ENCODE measurements at places on chromosomes 2 and 18.

DNA sequence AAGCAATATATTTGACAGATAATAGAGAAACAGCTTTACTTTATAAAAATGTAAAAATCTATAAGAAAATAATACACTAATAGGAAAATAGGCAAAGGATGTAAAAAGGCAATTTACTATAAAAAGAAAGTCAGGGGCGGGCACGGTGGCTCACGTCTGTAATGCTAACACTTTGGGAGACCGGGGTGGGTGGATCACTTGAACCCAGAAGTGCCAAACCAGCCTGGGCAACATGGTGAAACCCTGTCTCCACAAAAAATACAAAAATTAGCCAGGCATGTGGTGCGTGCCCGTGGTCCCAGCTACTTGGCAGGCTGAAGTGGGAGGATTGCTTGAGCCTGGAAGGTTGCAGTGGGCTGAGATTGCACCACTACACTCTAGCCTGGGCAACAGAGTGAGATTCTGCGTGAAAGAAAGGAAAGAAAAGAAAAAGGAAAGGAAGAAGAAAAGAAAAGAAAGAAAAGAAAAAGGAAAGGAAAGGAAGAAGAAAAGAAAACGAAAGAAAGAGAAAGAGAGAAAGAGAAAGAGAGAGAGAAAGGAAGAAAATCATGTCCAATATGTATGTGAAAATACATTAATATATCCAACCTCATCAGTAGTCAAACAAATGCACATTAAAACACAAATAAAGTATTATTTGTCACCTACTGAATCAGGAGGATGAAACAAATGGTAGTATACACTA, 65.1 kb downstream of the ADD2 start:
- DNase-seq: no peak

DNA sequence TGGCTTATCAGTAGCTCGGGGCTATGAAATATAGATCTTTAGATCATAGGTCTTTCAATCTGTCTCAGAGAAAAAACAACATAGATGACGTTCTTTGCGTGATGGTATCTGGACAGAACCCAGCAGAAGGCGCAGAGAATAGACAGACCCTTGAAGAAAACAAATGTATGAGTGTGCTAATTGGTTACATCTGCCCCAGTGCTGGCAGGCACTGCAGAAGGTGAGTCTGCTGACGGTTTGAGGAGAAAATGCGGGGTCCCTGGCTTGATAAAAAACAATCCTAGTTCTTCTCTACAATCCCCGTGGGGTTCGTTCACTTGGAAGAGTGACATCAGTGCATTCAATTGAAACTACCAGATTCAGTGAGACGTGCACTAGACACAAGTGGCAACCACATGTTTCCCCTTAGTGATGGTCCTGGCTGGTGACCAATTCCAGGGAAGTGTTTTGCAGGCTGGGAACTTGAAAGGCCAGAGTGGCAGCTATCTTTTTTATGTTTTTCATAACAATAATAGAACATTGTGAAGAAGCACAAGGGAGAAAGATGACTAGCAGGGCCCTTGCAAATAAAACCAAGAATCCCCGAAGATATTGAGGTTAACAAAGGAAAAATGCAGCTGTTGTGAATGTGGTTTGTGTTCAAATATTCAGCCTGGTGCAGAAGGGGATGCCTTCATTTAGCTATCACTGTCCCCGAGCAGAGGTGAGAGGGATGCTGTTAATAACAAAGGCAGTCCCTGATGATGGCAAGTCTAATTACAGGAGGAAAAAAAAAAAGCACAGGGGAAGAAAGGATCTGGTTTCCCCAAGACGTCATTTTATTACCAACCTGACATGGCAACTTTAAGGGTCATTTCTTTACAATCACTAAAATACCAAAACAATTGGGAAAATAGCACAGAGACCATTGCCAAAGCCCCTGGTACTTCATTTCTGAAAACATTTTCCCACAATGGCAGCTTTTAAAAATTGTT, 337.6 kb upstream of the FIGN start:
- no peak for DNase-seq

DNA sequence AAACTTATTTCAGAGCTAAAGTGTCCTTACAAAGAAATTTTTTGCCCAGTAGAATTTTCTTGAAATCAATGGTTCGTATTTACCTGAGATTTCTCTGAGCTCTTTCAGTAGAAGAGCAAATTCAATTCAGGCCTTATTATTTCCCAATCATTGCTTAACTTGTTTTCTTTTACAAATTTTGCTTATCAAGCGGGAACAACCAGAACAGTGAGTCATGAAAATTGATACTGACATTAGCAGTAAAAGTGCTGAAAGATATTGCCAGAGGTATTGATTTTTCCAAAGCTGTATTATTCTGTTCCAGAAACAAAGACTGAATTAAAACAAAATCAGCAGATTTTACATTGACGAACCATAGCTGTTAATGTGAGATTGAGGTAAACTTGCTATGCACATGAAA, 10.1 kb upstream of the RIOK3 start:
- no peak for DNase-seq

- no peak for DNase-seq
Observed at GRCh38 chr18:13500227-13500865, 226.0 kb downstream of the FAM210A start.

DNA sequence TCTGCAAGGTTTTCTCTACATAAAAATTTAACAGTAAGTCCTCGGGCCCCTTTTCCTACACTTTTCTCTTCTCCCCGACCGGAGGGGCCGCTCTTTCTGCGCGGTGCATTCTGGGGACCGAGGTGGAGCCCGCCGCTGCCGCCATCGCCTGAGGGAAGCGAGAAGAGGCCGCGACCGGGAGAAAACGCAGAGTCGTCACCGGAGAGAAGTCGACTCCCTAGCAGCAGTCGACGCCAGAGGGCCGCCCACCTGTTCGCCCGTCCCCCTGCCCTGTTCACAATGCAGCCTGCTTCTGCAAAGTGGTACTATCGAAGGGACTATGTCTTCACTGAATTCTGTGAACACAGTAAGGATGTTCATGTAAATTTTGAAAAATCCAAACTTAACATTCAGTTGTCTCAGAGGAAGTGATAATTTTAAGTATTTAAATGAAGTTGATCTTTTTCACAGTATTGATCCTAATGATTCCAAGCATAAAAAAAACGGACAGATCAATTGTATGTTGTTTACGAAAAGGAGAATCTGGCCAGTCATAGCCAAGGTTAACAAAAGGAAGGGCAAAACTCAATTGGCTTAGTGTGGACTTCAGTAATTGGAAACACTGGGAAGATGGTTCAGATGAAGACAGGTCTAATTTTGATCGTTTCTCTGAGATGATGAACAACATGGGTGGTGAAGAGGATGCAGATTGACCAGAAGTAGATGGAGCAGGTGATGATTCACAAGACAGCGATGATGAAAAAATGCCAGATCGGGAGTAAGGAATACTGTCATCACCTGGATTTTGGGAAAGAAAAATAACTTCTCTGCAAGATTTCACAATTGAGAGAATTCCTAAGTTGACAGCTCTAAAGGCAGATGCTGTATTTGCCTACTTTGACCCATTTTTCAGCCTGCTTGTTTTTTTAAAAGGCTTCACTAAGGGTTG, 55.8 kb downstream of the ASXL2 start:
- DNase-seq: peak; percentile 50

- DNase-seq: no peak
Observed at GRCh38 chr2:138020432-138020831, 56.2 kb downstream of the HNMT start.

- DNase-seq: no peak
Observed at GRCh38 chr2:240741091-240741490, 49.4 kb downstream of the AQP12A start.

DNA sequence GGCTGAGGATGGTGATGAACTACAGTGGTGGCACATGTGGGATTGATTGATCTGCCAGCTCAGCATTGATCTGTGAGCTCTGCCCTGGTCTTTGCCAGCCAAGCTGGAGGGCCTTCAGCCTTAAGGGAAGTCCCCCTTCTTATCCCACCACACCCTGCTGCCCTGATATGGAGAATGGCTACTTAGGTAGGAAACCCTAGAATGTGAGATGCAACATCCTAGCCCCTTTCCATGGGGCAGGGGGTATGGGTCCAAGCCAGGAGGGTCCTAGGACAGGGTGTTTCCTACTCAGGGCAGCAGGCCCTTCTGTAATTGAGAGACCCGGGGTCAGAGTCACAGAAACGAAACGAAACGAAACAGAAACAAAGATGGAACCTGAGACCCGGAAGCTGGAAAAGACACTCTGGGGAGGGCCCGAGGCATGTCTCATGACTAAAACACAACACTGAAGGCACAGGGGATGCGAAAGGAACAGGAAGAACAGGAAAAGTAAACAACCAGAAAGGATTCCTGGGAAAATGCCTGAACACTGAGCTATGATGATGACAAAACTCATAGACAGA, 16.9 kb upstream of the SULT1C2 start:
- no peak for DNase-seq

DNA sequence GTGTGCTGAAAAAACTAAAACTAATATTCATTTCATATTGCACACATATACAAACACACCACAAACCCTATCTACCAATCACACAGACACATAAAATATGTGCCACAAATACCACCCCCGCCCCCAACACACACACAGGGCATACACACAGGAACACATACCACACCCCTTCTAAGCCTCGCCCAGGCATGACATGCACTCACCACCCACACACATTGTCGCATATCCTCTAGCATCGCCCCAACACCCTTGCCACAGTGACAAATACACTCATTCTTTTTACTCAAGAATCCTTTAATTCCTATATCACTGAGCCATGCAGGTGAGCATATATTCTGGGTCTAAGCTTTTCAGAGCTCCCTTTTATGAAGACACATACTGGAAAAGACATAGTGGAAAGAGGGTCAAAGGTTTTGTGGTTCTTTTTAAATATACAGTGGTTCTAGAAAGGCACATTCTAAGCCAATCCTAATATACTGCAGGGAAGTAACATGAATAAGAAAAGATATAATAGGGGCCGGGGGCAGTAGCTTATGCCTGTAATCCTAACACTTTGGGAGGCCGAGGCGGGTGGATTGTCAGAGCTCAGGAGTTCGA, 24.5 kb upstream of the LCLAT1 start:
- peak; percentile 53 for DNase-seq

GRCh38 chr2:11651856-11652548, 18.0 kb downstream of the NTSR2 start:
- no peak for DNase-seq

- no peak for DNase-seq
Observed at GRCh38 chr2:78718473-78718872, 307.0 kb upstream of the REG3G start.

- DNase-seq: no peak
Observed at GRCh38 chr2:72815655-72816278, 10.1 kb downstream of the EXOC6B start.

DNA sequence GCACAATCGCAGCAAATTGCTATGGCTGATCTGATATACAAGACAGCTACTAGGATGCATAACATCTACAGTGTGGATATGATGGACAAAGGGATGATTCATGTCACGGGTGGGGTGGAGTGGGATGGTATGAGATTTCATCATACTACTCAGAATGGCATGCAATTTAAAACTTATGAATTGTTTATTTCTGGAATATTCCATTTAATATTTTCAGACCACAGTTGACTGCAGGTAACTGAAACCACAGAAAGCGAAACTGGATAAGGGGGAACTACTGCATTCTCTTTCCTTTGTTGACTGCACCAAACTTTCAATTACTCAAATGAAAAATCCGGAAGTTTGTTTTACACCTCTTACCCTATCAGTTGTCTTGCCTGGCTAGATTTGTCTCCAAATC, 94.4 kb upstream of the NEUROD1 start:
- no peak for DNase-seq

DNA sequence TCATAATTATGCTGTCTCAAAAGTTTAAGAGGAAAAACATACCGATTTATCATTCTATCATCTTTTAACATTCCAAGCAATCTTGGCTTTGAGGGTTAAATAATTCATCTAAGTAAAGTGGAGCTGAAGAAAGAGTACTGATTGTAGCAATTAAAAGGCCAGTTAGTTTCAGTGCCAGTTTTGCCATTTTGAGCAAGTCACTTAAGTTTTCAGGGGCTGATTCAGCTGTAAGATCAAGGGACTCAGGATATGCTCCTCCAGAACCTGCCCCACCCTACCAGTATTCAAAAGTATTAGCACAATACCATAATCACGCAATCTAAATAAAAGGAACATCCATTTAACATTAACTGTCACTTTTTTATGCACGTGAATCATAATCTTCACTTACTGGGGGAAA, 1.9 kb downstream of the SS18 start:
- no peak for DNase-seq

DNA sequence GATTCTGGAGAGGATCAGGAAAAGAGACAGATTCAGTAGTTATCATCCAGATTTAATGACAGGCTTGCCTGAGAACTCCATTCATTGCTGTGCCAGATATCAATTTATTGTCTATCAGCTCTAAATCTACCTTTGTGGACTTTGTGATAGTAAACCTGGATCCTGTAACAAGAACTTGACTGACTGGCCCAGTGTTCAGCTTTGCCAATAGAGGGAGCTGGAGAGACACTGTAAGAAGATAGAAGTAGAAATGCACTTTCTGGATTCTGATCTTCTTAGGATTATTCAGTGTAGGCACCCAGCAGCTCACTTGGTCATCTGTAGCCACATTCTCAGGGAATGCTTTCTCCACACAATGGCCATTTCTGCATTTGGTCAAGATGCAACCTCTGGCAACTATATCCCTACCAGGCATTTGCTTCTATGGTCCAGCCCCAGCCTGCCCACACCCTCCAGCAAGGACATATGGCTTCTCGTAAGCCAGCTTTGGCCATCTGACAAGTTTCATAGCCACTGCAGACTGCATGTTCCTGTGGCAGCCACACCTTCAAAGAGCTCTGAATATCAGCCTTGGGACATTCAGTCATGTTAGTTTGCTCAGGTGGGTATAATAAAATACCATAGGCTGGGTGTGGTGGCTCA, 6.1 kb upstream of the SERPINB8 start:
- peak; percentile 43 for DNase-seq

DNA sequence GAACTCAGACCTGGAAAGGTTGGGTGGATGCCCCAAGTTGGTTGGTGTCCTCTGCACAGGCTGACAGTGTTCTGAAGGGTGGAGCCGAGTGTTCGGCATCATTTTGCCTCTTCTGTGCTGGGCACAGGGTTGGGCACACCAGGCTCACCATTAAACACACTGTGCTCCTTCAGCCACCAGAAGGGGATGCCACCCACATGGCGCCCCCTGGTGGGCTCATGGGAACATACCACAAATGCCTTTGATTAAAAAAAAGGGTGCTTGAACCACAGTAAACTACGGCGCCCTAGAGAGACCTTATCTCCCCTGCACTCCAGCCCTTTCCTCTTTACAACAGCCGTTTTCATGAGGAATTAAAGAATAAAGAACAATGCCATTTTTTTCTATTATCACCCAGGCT, 89.4 kb downstream of the CELF4 start:
- DNase-seq: no peak

GRCh38 chr2:20999906-21000645, 43.8 kb downstream of the APOB start:
- no peak for DNase-seq

GRCh38 chr18:38525039-38525438, 959.4 kb upstream of the CELF4 start:
- DNase-seq: no peak

GRCh38 chr2:217740756-217741155, 262.0 kb downstream of the TNS1 start:
- DNase-seq: no peak

- DNase-seq: no peak
Observed at GRCh38 chr2:120014226-120014980, 1.5 kb downstream of the EPB41L5 start.

DNA sequence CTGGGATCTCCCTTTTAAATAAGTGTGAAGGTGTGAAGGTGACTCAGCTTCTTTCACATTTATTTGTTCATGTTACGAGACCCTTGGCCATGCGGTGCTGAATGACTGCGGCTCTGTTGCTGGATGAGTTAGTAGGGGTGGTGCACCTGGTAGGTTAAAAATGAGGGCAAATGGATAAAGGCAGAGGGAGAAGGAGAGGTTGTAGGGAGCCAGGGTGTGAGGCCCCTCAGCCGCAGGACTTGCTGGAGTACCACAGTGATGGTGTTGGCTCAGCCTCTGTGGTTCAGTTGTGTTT, 164.2 kb downstream of the NAPG start:
- no peak for DNase-seq

Data from naive B cell (primary cell).